Ammon's horn (tissue), 1 donor: ENCODE measurements at places on chromosomes 12 and 14.

- DNase-seq = no peak
Observed at GRCh38 chr12:18414671-18415070, 153.4 kb downstream of the PIK3C2G start.

GRCh38 chr14:51447411-51447810 lies 204.3 kb upstream of the FRMD6 start:
- no peak for DNase-seq

DNA sequence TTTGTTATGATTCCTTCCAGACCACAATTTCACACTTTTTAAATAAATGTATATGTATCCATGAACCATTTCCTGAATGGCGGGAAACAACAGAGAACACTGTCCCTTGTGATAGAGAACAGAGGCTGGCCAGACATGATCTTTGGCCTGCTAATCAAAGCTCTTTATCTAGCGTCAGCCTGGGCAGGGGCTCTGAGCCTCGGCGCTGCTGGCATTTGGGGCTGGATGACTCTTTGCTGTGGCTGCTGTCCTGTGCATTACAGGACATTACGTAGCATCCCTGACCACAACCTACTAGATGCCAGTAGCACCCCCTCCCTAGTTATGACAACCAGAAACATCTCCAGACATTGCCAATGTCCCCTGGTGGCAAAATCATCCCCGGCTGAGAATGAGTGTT lies 77.7 kb downstream of the DNAH10 start:
- DNase-seq = no peak

DNA sequence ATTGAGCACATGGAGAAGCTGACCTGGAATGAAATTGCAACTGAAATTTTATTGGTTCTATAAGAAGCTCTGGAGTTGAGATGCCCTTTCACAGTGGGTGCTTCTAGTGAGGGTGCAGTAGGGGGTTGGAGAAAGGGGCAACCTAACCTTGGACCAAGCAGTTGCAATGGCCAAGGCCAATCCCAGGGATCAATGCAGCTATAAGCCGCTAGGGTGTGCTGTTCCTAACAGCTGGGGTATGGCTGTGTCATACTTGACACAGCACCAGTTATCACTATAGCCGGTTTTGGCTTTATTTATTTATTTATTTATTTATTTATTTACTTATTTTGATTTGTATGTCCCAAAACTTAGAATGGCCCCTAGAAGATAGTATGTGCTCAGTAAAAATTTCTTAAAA lies 505.9 kb downstream of the FLRT2 start:
- no peak for DNase-seq

DNA sequence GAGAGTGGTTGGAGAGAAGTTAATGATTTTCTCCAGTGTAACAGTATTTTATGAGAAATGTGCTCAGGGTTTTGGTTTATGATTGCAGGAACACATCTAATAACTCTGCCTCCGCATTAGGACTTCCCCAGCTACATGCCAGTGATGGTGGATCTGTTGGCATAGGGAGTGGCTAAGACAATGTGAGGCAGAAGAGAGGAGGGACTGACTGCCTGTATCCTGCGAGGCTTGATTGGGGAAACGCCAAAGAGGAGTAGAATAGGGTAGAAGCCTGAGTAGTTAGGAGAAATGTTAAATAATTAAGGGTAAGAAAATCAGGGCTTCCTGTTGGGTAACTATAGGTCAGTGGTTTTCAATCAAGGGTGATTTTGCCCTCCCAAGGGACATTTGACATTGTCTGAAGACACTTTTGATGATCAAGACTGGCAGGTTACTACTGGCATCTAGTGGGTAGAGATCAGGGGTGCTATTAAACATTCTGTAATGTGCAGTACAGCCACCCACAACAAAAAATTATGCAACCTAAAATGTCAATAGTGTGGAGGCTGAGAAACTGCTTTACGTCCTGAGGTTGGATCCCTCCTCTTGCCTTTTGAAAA lies 12.8 kb downstream of the TDG start:
- DNase-seq = no peak

GRCh38 chr14:79600406-79600805 lies 610.9 kb downstream of the DIO2 start:
- no peak for DNase-seq

GRCh38 chr14:32629236-32629635 lies 300.1 kb downstream of the AKAP6 start:
- no peak for DNase-seq

- DNase-seq = no peak
Observed at GRCh38 chr12:108630481-108631207, 3.0 kb downstream of the SELPLG start.

DNA sequence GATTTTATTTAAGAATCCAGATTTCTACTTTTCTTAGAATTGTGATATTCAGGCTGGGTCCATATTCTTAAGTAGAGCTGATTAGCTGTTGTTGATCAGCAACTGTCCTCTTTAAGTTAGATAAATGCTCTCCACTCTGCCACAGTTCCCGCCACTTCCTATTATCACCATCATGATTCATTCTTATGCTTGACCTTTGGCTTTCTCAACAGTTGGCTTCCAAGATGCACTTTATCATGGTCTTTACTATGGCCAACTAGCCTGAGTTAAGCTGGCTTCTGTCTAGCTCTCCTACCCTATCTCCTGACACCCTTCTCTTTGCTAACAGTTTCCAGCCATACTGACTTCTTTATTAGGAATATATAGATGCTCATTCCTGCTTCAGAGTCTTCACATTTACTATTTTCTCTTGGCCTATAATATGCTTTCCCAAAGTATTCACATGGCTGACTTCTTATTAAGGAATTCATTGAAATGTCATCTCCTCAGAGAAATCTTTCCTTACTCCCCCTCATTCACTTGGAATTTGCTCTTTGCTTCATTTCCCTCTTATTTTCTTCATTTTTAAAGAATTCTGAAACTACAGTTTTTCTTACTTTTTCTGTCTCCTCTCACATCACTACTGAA lies 149.0 kb upstream of the IGF1 start:
- no peak for DNase-seq

DNA sequence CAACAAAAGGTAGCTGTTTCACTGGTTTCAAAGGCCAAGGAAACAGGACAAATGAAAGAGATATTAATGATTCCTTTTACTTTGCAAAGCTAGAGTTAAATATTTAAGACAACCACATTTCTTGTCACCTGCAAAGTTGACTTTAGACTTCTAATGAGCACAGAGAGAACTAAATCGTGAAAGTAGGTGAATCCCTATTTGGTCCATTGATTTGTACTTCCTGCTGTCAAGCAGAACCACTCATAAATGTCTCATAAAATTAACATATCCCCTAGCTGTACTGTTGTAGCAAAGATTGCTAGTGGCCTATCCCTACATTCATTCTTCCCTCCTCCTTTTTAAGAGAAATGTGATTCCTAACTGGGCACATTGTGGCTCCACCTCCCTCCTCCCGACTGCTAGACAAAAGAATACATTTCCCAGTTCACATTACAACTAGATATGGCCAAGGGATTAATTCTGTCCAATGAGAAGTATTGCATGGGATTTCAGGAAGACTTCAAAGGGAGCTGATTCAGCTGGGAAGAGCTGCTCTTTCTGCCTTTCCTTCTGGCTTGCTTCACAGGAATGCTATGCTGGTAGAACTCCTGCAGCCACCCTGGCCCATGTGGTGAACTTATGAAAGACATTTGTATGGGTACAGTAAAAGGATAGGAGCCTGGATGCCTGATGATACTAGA lies 227.5 kb upstream of the ABCD2 start:
- DNase-seq = no peak

- DNase-seq = no peak
Observed at GRCh38 chr12:13177373-13177772, 19.2 kb upstream of the EMP1 start.

DNA sequence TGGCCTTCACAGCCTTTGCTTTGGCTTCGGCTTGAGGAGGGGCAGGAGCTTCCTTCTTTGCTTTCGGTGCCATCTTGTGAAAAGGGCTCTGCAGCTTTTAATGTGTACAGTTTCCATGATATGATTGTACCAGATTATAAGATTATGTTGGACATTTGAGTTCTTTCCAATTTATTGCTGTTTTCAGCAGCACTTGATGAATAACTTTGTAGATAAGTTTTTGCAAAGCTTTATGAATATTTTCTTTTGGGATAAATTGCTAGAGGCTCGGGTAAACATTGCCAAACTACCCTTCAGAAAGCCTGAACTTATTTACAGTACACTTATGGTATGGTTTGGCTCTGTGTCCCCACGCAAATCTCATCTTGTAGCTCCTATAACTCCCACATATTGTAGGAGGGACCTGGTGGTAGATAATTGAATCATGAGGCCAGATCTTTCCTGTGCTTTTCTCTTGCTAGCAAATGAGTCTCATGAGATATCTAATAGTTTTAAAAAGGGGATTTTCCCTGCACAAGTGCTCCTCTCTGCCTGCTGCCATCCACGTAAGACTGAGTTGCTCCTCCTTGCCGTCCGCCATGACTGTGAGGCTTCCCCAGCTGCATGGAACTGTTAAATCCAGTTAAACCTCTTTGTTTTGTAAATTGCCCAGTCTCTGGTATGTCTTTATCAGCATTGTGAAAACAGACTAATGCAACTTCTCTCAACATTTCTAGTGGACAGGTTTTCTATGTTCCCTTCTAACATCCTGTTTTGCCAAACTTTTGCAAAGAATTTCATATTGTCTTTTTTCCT lies 70.4 kb downstream of the RCOR1 start:
- DNase-seq = no peak

GRCh38 chr14:105486974-105487448 lies 325 bp downstream of the CRIP1 start:
- DNase-seq = no peak

DNA sequence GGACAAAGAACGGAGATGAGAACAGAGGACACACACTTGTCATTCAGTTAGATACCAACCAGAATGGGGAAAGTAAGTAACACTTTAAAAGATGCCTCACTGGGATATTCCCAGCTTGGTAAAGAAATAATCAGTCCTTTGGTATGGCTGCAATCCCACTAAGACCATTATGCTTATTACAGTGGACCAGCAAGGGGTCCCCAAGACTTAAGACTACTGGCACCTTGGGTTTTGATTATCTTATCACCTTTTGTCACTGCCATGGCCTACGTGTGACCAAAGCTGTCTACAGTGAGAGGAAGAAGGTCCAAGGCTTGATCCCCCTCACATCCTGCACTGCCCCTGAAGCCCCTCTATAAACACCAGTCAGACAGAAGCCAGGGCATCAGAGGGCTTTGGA lies 65.8 kb downstream of the TRAFD1 start:
- no peak for DNase-seq

DNA sequence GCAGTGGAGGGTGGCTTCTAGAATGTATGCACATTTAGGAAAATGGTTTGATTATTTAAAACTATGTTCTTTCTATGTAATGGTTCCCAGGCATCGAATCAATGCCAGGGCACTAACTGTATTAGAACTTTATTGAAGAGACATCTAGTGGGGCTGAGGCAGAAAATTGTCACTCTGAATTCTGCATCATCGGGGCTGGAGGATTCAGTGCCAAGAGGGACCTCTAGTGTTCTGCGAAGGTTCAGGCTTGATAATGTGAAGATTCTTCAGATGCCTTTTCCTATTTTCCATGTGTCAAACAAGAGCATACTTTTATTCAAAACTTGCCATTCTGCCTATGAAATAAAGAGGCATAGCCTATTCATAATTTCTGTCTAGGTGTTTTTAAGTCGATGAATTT lies 146.3 kb downstream of the CAND1 start:
- peak; percentile 72 for DNase-seq

DNA sequence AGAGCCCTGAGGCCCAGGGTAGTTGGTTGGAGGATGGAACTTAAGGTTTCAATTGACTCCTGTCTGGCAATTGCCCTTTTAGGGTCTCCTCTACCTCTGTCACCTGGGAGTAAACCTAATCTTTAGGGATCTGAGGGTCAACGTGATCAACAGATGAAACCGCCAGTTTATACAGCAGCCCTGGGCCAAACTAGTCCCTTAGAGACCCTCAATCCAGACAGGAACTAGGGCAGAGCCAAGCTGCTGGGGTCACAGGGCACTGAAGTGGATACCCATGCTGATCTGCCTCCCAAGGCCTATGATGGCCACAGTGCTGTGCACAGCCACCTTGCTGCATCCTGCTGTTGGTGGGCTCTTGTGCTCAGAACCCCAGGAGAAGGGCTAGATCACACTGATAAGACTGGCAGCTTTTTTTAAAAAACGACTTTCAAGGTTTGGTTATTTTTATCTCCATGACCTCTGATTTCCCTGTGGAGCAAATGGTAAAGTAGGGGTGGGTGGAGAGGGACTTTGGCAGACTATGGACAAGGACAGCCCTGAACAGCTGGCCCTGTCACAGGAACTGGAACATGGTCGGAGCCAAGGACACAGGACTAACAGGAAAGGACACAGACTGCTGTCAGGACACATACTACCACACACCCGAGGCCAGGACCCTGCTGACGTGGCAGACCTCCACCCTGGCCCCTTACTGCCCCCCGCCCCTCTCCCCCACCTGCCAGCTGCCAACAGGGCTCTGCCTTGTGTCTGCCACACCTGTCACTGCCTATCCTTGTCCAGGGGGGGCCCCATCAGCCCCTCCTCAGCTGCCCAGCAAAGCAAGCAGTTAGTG lies 474 bp downstream of the FITM1 start:
- DNase-seq = no peak

DNA sequence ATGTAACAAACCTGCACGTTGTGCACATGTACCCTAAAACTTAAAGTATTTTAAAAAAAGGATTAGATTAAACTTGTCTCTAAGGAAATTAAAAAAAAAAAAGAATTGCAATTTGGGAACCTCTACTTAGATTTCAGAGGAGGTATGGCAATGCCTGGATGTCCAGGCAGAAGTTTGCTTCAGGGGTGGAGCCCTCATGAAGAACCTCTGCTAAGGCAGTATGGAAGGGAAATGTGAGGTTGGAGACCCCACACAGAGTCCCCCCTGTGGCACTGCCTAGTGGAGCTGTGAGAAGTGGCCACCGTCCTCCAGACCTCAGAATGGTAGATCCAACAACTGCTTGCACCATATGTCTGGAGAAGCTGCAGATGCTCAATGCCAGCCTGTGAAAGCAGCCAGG lies 279.6 kb upstream of the CCDC196 start:
- no peak for DNase-seq

- no peak for DNase-seq
Observed at GRCh38 chr12:57553343-57554202, 3.7 kb downstream of the KIF5A start.

DNA sequence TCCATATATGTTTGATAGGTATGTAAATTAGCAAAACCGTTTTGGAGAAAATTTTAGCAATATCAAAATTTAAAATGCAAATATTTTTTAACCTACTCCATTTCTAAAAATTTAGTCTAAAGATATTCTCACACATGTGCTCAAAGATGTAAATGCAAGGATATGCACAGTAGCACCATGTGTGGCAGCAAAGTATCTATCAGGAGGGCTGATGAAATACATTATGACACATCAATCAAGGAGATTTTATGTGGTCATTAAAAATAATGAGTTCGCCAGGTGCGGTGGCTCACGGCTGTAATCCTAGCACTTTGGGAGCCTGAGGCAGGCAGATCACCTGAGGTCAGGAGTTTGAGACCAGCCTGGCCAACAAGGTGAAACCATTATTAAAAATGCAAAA lies 8.0 kb upstream of the C1R start:
- no peak for DNase-seq

DNA sequence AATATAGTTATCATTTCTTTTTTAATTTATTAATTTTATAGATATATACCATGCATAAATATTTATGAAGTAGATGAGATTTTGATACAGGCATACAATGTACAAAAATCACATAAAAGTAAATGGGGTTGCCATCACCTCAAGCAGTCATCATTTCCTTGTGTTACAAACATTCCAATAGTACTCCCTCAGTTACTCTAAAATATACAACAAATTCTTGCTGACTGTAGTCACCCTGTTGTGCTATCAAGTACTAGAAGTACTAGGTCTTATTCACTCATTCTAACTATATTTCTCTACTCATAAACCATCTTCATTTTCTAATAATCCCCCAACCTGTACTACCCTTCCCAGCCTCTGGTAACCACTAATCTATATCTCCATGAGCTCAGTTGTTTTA lies 432.6 kb upstream of the SYT1 start:
- no peak for DNase-seq
